Eye (tissue), 1 donor: ENCODE measurements at places on chromosomes 6 and 20.

GRCh38 chr20:49891476-49892110, 23.7 kb downstream of the SPATA2 start:
- DNase-seq, result peak; percentile 59

DNA sequence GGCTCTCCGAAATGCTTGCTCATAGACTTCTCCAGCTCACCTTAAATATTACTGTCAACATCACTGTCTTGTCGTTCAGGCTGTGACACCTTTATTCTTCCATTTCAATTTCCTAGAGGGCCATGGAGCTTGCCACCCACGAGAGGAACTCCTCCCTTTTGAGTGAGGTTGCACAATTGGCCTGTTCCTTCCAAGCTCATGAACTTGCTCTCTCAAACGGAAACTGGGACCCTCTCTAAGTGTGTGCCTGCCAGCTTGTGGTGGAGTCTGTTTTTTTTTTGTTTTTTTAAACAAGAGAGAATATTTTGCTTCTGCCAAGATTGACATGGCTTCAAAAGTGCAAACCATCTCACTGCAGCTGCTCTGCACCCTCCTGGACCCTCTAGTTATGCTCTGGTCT, 19.3 kb upstream of the IYD start:
- no peak for DNase-seq

- no peak for DNase-seq
These were observed 156.1 kb upstream of the LRFN2 start for GRCh38 chr6:40743226-40743625.

DNA sequence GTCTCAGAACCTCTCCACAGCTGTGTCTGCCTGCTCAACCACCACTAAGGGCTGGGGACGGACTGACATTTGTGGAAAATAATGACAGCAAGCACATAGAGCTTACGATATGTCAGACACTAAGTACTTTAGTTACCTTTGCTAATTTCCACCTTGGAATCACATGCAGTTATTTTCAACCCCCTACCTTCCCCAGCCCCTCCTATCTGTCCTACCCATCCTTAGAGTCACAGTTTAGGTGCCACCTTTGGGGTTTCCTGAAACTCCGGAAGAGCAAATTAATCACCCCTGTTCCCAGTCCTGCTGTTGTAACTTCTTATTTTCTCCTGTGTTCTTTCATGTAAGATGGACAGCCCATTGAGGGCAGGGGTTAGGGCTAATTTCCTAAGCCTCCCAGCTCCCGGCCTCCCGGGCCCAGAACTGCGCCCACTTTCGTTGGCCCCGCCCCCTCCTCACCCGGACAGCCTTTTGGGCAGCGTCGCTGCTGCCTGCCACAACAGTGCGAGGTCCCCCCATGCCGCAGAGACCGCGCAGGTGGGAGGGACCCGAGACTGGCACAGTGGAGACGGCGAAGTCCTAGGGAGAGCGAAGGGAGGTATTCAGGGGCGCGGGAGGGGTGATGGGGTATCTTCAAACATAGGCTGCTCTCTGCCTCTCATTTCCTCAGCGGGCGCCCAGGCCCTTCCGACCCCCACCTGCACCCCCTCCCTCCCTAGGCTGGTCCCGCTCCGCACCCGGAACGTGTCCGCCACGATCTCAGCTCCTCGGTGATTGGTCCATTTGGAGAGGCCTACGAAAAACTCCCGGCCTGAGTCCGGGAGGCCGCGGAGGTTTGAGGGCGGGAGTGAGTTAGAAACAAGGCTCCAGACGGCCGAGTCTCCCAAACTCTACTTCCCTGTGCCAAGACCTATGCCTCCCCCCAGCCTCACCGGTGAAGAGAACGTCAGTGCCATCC, 1.1 kb downstream of the DDAH2 start:
- no peak for DNase-seq

DNA sequence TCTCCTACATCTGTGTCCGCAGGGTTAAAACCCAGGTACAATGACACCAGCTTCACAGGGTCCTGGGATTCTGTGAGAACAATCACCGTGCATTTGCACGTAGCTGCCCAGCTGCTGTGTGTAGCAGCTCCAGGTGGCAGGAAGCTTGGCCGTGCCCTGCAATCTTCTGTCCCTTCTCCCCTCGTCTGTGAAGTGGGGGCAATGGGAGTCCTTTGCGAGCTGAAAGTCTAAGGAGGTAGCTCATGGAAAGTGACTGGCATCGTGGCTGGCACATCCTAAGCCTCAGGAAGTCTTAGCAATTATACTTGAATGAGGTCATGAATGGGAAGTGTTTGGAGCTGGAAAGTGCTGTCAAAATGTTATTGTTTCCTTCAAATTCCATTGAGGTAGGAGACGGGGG, 137.1 kb downstream of the SMOC2 start:
- no peak for DNase-seq

DNA sequence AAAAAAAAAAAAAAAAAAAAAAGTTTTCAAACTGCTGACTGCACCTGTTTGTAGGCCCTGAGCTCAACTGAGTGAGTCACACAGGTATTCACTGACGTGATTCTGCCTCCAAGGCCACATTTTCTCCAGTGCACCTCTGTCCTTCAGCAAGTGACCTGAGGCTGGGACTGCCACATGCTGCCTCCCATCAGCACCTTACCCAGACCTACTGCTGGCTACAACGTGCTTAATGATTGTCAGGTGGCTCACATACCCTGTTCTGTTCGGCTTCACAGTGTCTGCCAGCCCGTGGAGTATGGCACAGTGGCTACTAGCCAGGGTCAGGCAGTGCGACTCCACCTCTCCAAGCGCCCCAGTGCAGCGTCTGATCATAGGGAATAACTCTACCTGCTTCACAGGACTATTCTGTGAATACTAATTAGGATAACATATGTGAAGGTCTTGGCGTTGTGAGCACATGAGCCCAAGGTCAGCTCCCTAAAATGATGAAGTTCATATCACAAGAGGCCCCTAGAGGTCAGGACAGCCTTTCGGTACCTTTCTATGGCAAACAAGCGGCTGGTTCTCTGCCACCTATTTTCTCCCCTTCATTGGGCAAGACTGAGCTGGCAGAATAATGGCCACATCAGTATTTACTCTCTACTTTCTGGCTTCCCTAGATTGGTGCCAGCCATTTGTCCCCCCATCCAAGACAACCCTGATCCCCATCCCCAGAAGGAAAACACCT, 28.1 kb downstream of the RIPOR3 start:
- DNase-seq, result no peak

DNA sequence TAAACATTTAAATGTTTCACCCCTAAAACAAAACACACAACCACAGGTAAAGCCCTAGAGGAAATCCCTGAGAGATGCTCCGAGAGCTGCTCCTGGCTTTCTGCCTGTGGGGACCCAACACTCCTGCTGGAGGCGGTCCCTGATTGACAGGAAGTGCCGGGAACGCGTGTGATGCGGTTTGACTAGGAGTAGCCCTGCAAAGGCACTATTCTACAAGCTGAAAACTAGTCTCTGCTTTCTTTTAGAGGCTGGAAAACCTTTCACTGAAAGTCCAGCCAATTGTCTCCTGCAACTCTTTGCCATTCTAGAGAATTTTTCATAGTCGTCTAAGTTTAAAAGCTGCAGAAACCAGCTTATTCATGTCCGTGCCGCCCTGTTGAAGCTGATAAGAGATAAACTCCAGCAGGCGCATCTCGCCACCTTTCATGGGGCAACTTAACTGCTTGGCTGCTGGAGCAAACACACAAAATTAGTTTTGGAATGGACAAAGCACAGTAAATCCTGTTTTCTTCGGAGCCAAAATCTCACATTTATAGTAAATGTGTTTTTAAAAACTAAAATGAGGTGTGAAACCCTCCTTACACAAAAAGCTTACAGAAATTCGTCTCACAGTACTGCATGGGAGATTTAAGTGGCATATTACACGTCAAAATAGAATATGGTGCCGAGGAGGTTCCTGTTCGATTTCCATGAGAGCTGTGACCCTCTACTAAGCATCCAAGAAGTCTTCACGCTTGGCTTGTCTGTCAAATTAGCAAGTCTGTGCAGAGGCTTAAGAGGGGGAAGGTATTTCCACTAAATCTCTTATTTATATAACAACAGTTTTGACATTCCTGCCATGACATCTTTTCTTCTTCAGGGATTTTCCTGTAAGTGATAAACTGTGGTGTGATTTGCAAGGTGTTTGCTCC, 46.9 kb downstream of the DACT2 start:
- DNase-seq, result peak; percentile 77

- no peak for DNase-seq
These were observed 84.7 kb downstream of the CD164 start for GRCh38 chr6:109297406-109298110.

DNA sequence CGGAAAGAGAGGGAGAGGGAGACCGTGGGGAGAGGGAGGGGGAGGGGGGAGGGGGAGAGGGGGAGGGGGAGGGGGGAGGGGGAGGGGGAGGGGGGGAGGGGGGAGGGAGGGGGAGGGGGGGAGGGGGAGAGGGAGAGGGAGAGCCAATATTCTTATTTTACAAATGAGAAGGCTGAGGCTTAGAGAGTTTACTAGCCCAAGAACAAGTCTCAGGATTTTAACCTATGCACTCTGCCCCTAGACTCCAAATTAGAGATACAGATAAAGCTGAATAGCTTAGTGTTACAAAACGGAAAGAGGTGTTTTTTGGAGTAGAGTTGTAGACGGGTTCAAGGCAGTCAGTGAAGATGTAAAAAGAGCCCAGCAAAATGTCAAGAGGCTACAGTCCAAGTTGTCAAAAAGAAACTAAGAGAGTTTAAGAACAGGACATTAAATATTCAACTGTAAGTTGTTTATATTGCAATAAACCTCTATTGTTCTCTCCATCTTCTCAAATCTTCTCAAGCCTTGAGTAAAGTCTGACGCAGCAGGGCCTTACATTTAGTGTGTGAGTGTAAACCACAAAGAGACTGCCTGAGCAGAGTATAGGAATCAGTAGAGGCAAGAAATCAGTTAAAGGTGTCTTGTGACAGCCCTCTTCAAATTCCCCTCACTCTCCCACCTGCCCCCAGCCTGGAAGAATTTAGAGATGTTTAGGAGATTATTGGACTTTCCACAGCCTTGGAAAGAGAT, 34.9 kb upstream of the AKIRIN2 start:
- DNase-seq, result no peak
